ENCODE measurements at places on chromosomes 16 and 17.

DNA sequence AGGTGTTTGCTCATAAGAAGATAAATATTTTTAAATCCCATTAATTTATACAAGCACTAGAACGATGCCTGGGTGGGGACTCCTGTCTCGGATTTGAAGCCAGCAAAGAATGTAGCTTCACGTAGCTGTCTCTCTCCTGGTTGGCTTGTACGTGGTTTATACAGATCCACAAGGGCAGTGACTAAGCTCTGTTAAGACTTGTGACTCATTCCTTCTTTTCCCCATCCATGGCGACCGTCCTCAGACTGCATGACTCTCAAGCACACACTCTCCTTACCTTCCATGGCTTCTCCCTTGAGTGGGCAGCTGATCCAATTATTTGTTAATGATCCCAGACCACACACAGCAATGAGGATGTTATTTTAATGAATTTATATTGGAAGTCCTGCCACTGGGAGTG, 679.7 kb upstream of the SOX9 start:
- DNase-seq: no peak

- DNase-seq: peak; percentile 65
Observed at GRCh38 chr17:79612468-79613194, 1.8 kb upstream of the RBFOX3 start.

- no peak for DNase-seq
Observed at GRCh38 chr17:7046127-7046724, 2.3 kb upstream of the SLC16A11 start.

DNA sequence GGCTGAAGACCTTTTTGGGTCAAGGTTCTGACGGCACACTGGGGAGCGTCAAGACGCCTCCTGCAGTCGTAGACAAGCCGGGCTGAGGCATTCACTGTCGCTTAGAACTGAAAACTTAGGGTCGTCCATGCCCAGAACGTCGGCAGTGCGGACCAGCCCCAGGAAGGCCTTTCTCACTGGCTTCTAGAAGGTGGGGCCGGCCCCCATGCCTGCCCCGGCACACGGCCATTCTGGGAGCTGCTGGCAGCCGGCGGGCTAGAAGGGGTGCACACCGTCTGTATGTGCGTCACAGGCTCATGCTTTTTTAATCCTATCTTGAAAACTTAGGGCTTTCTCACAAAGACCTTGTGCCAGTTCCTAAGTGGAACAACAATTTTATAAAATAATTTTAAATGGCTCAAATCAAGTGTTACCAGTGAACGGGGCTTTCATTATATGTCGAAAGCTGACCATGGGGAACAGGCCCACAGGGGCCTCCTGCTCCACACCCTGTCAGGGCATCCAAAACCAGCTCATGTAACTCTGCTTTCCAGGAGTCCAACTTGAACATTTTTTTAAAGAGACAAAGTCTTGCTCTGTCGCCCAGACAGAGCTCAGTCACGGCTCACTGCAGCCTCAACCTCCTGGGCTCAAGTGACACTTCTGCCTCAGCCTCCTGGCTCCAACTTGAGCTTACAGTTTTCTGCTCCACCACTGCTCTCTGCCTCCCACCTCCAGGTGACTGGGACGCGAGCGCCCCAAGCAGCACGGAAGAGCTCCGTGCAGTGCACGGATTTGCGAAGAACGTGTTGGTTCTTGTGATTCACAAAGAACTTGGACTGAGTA, 111.2 kb downstream of the ANKRD11 start:
- DNase-seq: no peak

- no peak for DNase-seq
Observed at GRCh38 chr17:21573961-21574610, 118.2 kb upstream of the KCNJ18 start.

GRCh38 chr16:1290063-1290501, 19.4 kb upstream of the UBE2I start:
- DNase-seq: no peak

DNA sequence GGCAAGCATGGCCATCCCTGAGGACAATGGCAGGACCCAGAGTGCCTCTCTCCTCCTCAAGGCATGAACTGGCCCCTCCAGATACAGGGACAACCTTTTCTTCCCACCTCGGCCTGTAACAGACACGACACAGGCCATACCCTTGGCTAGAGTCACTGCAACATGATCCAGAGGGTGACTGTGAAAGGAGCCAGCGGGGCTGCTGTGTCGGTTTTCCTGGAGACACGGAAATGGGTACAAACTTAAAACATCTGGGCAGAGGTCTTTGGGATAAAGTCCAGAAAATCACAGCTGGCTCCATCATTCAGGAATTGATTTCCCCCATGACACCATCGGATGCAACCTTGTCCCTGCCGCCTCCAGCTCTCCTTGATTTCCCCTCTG, 5.3 kb downstream of the CEP295NL start:
- DNase-seq: no peak

Data from GM12892 (cell line).